NCI-H187 treated with DMSO at 0.1 percent for 48 hours (cell line): ENCODE measurements at places on chromosomes 12 and 14.

DNA sequence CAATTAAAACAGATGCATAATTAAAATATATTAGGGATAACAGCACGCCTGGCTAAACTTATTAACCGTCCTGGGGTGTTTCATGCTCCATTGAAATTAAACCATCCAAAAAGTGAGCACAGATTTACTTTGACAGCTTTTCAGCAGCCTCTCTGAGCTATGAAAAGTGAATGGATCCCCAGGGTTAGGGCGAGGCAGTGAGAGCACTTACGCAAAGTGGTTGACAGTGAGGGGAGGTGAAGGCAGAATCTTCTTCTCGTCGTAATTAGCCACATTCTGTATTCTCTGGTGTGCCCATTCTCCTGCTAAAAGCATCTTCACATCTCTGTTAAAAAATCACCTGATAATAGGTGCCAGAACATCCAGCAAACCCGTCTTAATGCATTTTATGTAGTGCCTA, 1.9 kb downstream of the TMTC2 start:
- DNase-seq, result peak; percentile 88

GRCh38 chr14:95462491-95462890, 54.0 kb downstream of the SYNE3 start:
- no peak for DNase-seq

- DNase-seq, result no peak
Measured at GRCh38 chr12:123387508-123388176, 3.7 kb downstream of the KMT5A start.

DNA sequence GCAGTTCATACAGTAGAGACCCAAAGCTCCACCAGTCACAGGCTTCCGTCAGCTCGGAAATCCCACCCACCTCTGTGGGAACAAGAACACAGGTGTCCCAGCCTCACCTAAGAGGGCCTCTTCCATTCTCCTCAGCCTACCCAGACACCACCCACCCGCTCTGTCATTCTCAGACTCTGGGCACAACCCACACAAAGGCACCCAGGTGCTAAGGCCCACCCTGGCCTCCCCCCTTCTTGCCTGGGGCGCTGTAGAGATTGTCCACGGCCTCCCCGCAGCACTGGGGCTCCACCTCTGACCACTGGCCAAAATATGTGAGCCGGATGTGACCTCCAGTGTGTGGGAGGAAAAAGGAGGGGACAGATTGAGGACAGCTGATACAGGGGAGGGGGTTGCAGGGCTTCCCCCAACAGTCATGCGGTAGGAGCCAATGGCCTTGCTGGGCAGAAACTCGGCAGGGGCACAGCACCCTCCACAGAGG, 14.2 kb downstream of the RPS6KL1 start:
- DNase-seq, result no peak

DNA sequence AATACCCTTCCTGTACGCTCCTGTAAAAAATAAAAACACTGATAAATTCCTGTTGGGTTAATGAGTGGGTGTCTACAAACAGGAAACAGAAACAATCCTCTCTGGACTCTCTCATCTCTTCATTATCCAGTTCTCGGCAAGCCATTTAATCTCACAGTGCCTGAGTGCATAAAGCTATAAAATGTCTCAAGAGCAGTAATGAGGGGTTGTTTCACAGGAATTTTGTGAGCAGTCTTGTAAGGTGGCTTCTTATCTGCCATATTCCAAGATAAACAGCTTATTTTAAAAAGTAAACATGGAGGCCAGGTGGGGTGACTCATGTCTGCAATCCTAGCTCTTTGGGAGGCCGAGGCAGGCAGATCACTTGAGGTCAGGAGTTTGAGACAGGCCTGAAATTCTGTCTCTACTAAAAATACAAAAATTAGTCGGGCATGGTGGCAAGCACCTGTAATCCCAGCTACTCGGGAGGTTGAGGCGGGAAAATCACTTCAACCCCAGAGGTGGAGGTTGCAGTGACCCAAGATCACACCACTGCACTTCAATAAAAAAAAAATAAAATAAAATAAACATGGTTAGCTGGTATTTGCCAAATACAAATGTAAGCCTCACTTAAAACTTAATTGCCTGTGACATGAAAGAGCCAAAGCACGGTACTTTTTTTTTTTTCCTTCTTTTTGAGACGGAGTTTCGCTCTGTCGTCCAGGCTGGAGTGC, 54.0 kb downstream of the CLIP1 start:
- DNase-seq, result no peak

GRCh38 chr12:47276253-47276620, 196.5 kb upstream of the AMIGO2 start:
- no peak for DNase-seq
